Activated CD8-positive, alpha-beta T cell treated with anti-CD3 and anti-CD28 coated beads for 36 hours (primary cell): ENCODE measurements at places on chromosomes 16 and 17.
A peak's percentile ranks its signal among the peaks of the same experiment; 100 is the strongest.

GRCh38 chr16:9159839-9160550 is 68.6 kb downstream of the HAPSTR1 start:
- peaks cover 18% of the 10 kb centered on the region for H3K27me3 ChIP-seq
- H3K27ac ChIP-seq = no peak overlapping the region
- no peaks in the 10 kb centered on the region for H3K36me3 ChIP-seq
- H3K4me3 ChIP-seq = no peak overlapping the region
- no peaks in the 10 kb centered on the region for H3K4me1 ChIP-seq
- DNase-seq = peak; percentile 64

DNA sequence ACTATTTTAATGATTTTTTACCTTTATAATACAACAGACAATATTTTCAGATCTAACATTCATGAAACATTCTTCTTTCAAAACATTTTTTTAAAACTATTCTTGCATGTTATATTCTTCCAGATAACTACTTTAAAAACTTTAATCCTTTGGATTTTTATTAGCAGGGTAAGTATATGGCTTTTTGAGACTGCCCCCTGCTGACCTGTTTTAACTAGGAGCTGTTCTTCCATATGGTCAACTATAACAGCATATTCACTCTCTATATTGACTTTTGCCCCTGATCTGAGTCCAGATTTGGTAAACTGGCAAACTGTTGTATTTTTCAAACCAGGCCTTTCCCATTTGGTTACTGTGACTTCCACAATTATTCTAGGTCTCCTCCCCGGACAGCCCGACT is 16.5 kb downstream of the ZNF18 start:
- DNase-seq = no peak
- H3K27me3 ChIP-seq = no peaks in the 10 kb centered on the region
- no peak overlapping the region for H3K4me3 ChIP-seq
- H3K36me3 ChIP-seq = peaks cover 53% of the 10 kb centered on the region
- H3K27ac ChIP-seq = no peak overlapping the region

- no peaks in the 10 kb centered on the region for H3K36me3 ChIP-seq
- H3K27ac ChIP-seq = no peak overlapping the region
- peaks cover 5% of the 10 kb centered on the region for H3K27me3 ChIP-seq
- no peak overlapping the region for H3K4me3 ChIP-seq
- DNase-seq = peak; percentile 23
Measured at GRCh38 chr17:43418441-43419374, 19.9 kb downstream of the ARL4D start.

GRCh38 chr17:32651084-32651483 is 164.3 kb downstream of the CDK5R1 start:
- no peak overlapping the region for H3K27ac ChIP-seq
- no peak overlapping the region for H3K4me3 ChIP-seq
- DNase-seq = no peak
- no peaks in the 10 kb centered on the region for H3K27me3 ChIP-seq
- H3K36me3 ChIP-seq = peaks cover 19% of the 10 kb centered on the region

GRCh38 chr17:39678340-39679116 is 9.3 kb downstream of the PGAP3 start:
- DNase-seq = no peak
- H3K27ac ChIP-seq = peak overlapping the region; percentile 89
- H3K36me3 ChIP-seq = peaks cover 2% of the 10 kb centered on the region
- H3K27me3 ChIP-seq = no peaks in the 10 kb centered on the region
- peaks cover 64% of the 10 kb centered on the region for H3K4me1 ChIP-seq

DNA sequence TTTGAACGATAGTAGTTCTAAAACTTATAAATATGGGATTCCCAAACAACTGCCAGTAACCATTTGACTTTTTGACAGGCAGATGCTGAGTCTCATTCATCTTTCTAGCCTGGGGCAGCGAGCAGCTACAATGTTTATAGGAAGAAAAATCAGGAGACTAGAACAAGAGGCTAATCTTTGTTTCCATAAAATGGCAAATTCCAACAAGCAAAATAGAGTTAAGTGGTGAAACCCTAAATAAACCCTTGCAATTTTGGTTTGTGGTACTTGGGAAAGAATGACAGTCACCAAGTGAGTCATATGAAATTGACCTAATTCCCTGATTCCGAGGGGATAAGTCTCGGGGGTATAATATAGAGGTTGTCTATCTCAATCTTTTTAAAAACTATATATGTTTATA is 27.3 kb upstream of the HS3ST2 start:
- no peak overlapping the region for H3K27ac ChIP-seq
- DNase-seq = no peak
- peaks cover 5% of the 10 kb centered on the region for H3K27me3 ChIP-seq
- H3K4me1 ChIP-seq = peaks cover 5% of the 10 kb centered on the region

- no peak overlapping the region for H3K27ac ChIP-seq
- H3K36me3 ChIP-seq = no peaks in the 10 kb centered on the region
- no peak for DNase-seq
- H3K27me3 ChIP-seq = no peaks in the 10 kb centered on the region
- peaks cover 16% of the 10 kb centered on the region for H3K4me1 ChIP-seq
Measured at GRCh38 chr17:80096561-80097021, 4.8 kb upstream of the GAA start.

GRCh38 chr17:19269106-19269505 is 31.9 kb downstream of the EPN2 start:
- no peaks in the 10 kb centered on the region for H3K4me1 ChIP-seq
- no peak overlapping the region for H3K4me3 ChIP-seq
- no peak overlapping the region for H3K27ac ChIP-seq
- DNase-seq = no peak
